ENCODE measurements at places on chromosomes 2 and 18.
A peak's percentile ranks its signal among the peaks of the same experiment; 100 is the strongest.

GRCh38 chr2:37911296-37911873, 13.7 kb upstream of the RMDN2 start:
- no peak for DNase-seq

DNA sequence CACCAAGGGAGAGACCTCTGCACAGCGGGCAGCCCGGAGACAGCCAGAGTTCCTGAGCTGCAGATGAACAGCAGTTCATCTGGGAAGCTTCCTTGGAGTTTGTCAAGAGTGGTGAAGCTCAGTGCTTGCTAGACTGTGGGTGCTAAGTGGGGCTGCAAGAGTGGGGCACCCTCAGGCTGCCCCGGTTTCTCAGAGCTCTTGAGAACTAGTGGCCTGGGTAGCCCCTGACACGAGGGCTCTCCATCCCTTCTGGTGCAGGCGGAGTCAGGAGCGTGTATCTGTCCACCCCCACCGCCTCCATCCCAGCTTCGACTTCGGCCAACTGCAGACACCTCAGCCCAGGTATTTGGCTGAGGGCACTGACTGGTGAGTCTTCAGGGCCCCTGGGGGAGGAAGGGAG, 222.0 kb downstream of the LOXHD1 start:
- no peak for DNase-seq

- DNase-seq = no peak
These were observed 25.3 kb downstream of the MMADHC start for GRCh38 chr2:149562324-149562723.

DNA sequence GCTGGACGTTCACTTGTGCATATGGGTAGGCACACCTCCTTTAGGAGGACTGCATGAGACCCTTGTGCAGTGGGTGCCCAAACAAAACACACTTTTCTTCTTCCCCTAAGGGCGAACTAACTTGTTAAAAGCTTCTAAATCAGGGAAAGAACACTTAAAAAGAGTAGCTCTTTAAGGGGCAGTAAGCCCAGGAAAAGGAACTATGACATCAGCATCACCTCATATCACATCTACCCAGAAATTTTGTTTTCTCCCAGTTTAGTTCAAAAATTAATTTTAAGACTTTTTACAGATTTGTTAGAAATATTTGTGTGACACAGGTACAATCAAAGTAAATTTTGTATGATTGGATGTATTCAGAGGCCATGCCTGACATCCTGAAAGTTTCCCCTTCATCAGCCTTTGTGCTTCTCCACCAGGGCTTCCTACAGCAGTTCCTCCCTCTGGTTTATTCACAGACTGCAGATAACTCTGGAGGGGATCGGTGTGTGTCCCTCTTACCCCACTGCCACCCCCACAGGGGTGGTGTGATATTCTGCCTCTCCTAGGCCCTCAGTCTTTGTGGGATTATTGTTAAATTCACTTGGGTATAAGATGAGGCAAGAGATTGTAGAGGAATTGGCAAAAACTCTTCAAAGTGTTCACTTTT, 27.6 kb downstream of the BCL2L11 start:
- no peak for DNase-seq

GRCh38 chr2:116716444-116716843, 1098.0 kb upstream of the DDX18 start:
- DNase-seq = no peak

- no peak for DNase-seq
These were observed 17.0 kb downstream of the WDPCP start for GRCh38 chr2:63571291-63571690.

- no peak for DNase-seq
These were observed 21.7 kb downstream of the ACSL3 start for GRCh38 chr2:222882484-222882928.

DNA sequence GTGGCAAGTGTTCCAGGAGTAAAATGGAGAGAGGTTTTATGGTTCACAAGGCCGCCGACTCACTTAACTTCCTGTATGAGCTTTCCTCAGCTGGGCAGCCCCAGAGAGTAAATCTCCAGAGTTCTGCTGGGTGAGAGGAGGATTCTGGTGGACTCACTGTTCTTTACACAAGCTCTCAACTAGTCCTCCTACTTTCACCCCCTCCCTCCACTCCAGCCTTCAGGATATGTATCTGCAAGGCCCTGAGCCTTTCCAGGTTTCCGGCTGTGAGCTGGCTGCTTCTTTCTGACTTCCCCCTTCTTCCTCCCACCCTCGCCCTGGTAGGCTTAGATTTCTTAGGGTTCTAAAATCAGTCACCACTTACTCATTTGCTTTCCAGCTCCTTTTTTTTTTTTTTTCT, 34.0 kb downstream of the EML6 start:
- peak; percentile 51 for DNase-seq

DNA sequence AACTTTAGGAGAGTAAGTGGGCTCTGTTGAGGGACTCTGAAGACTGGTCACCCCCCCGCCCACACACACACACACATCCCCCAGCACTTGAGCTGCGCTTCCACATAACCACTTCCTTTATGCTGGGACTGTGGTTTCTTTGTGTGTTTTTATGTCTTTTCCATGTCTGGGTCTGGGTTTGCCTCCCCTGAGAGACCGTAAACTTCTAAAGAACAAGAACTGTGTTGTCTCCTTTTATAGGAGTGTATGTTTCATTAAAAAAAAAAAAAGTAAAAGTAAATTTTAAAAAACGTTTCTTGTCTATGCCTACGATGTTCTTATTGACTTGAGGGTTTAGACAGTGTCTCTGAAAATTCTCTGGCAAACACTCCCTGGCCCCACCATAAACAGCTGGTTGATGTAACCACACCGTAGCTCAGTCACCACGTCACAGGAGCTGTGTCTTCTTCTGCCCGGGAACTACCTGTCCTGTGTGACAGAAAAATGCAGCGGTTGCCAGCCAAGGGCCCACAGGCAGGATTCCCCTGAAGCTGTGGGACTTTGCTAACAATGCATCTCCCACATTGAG, 68.0 kb downstream of the KLHL29 start:
- DNase-seq = no peak

- DNase-seq = no peak
These were observed 1357.5 kb upstream of the CELF4 start for GRCh38 chr18:38923126-38923525.

DNA sequence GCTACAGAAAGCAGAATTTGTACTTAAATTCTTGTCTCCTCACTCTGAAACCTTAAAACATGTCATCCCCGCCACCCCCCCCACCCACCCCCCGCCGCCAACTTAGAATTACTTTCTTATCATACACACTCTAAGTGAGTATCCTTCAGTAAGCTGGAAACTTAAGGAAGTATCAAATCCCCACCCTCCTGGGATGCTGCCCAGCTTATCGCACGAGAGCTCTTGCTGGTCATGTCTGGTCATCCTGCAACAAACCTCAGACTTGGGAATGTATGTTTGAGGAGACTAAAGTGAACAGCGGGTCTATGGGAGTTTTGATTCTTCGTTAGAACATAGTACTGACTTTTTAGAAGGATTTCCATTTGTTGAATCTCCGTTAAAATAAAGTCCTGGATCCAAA, 203.3 kb downstream of the PTGR3 start:
- no peak for DNase-seq

- no peak for DNase-seq
These were observed 394.9 kb upstream of the ZEB2 start for GRCh38 chr2:144914622-144915318.

DNA sequence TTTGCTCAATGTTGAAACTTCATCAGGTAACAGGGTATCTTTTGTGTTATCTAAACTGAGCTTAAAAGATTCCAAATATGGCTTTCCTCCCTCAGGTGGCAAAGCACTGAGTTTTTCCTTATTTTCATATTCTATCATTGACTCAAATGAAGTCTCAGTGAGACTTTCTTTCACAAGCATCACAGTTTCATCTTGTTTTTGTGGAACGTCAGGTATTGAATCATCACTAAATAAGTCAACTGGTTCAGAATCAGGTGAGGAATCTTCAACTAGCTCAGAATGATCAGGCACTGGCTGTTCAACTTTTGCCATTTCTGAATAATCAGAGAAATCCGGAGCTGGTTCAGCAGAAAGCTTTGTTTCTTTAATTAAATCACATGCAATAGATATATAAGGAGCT, 24.6 kb downstream of the RTN4 start:
- DNase-seq = no peak

- no peak for DNase-seq
These were observed 18.2 kb upstream of the PLB1 start for GRCh38 chr2:28477645-28478044.

GRCh38 chr2:45950606-45951005, 299.1 kb downstream of the PRKCE start:
- DNase-seq = no peak

GRCh38 chr18:49933530-49934128, 120.3 kb upstream of the ACAA2 start:
- DNase-seq = no peak

DNA sequence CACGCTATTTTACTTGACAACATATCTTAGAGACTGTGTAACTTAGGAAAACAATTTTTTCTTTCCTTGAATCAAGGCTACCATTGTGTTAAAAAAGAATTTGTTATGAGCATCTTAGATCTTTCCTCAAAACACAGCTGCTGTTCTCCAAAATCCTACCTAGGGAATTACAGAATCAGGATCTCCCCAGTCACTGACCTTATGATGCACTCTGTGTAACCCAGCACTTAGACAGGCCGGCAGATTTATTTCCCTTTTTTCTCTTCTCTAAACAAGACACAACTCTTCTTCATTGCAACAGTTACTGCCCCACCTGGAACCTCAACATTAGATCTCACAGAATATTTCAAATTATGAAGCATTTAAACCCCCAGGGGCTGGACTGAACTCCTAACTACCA, 13.5 kb upstream of the C2orf15 start:
- no peak for DNase-seq
